ENCODE measurements at places on chromosomes 4 and X. TPM values are rescaled to one million over a fixed set of nuclear protein-coding genes. Genes with fewer than 3 reads are reported as not detected.

The SAGE1 gene
- polyA plus RNA-seq: not detected

The LIMCH1 gene
- polyA plus RNA-seq: 91.1 TPM

The KDR gene
- polyA plus RNA-seq: 62.7 TPM

The WDR19 gene
- 89.4 TPM for polyA plus RNA-seq

The USP26 gene
- not detected for polyA plus RNA-seq

The GIMD1 gene
- polyA plus RNA-seq: not detected

The SYN1 gene
- 5.9 TPM for polyA plus RNA-seq

The TSPAN6 gene
- polyA plus RNA-seq: 174 TPM

The MAGEA10 gene
- polyA plus RNA-seq: not detected

- no peak for DNase-seq
Observed at GRCh38 chrX:78327370-78328086, at the start of gene CYSLTR1. Gene CYSLTR1, minus strand, starts transcription at chrX:78327611. Its CDS starts 53,865 bp downstream, at chrX:78273746.

DNA sequence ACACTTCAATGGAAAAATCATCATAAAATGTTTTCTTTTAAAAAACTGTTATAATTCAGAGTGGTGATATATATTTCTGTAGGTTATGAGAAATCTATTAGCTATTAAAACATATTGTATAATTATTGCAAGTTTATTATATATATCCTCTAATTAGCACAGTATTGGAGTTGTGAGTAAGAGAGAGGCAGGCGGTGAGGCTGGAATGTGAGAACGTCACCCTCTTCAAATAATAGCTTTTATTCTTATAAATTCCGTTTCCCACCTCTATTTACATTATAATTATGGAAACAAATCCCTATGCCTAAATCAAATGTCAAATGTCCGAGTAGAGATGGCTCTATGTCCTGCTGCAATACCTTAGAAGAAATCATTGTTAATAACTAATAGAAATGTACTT, 292.9 kb downstream of the ADGRL3 start:
- no peak for DNase-seq

GRCh38 chrX:54496517-54496852, 451 bp upstream of the FGD1 start:
- no peak for DNase-seq

- DNase-seq: no peak
Observed at GRCh38 chrX:19758539-19758938, 128.9 kb downstream of the SH3KBP1 start.

DNA sequence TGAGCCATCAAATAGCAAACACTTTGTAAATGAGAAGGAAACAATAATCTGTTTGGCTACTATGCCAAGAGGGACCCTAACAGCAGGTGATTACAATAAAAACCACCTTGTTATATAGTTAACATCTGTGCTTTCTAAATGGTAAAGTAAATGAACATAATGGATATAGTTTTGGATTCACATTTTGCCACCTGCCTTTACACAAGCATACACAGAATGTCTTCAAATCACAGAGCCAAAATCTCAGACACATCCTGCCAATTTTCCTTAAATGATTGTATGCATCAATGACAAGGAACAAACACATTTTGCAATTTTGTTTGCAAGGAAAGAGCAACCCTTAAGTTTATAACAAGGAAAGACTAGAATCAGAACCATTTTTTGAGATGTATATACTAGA, 334.2 kb downstream of the FSTL5 start:
- DNase-seq: no peak

DNA sequence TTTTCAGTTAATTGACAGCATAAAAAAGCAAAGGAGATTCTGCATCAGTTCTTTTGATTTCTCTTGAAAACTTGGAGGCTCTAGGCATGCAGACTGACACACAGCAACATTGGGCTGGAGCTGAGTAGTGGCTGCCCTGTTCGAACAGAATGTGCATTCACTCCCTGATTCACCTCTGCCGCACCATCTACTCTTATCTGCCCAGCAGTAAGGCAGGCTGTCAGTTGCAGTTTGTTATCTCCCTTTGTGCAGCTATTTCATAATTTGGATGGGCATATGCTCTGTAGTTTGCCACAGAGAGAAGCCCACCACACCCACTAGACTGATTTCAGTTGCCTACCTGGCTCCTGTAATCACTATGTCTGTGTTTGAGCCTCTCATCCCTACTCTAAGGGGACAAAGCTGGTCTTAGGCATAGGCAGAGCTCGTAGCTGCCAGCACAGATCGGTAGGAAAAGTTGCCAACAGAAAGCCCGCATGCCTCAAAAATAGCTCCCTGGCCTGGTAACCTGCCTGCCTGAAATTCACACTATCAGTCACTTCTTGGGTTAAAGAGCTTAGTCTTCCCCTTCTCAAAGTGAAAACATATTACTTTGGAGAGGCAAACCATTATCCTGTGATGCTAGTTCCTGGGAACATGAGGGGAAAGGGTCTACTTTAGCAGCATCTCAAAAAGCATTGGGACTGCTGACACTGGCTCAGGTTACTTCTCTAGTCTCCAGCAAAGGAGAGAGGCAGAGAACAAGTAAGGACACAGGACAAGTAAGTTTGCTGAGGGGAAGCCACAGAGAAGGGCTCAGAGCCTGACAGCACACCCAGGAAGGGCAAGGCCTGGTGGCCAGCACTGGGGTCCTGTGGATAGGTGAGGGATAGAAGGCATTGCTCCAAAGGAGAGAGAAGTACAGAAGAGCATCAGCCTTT, 75.9 kb upstream of the TMEM164 start:
- DNase-seq: no peak

GRCh38 chr4:84243685-84244084, 255.4 kb downstream of the NKX6-1 start:
- no peak for DNase-seq

DNA sequence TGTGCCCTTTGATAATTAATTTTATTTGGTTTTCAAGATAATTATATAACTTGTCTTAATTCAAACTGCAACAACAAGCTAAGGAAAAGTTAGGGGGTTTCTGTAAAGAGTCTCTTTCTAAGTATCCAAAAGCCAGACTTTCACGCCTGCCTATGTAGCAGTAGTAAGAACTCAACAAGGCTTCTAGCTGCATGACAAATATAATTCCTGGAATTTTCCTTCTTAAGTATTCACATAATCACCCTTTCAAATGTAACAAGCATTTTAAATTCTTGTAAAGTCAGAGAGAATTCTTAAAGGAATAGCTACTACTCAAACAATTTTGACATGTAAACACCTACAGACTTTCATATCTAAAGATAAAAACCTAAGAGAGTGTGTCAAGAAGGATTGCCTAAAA, 189.7 kb upstream of the NDST3 start:
- no peak for DNase-seq

DNA sequence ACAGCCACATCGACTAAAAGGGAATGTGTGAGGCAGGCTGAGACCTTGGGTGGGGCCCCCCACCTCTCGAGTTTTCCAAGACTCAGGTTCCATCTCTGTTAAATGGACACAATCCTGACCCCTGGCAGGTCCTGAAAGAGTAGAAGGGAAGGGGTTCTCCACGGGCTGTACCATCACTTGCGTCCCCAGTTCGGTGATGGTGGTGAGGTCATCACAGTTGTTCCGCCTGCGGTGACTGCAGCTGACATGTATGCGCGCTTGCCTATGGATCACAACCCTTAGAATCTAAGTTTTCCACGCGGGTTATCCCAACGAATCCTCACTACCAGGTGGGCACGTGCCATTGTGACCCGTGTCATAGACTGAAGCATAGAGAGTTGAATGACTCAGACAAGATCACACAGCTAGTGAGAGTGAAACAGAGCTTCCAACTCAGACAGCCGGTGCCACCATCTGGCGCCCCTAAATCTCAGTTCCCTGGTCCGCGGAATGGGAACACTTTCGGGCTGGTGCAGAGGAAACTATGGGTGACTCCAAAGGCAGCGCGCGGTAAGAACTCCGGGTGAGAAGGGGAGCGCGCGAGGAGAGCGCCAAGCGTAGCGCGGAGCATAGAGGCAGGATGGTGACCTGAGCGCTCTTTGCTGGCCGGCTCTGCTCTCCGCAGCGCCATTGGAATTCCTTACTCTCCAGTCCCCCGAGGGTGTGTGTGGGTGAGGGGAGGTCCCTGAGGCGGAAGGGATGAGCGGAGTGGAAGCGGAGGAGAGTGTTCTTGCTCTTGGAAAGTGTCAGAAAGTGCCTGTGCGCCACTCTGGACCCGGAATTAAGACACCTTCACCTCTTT, 10.5 kb downstream of the MSX1 start:
- no peak for DNase-seq

DNA sequence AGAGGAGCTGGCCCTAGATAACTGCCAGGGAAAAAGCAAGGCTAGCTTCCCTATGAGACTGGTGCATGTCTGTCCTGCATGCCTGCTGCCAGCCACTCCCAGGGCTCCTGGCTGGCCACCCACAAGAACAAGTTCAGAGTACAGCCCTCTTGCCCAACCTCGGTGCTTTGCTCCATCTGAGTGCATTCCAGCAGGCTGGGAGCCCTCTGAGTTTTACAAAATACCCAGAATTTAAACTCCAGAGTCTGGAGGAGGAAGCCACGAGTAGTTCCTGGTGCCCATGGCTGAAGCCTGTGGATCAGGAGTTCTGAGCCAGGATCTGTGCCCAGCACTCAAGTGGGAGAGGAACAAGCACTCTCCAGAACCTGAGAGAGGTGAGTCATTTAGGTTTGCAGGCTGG, 111.6 kb downstream of the MAGEE2 start:
- no peak for DNase-seq

DNA sequence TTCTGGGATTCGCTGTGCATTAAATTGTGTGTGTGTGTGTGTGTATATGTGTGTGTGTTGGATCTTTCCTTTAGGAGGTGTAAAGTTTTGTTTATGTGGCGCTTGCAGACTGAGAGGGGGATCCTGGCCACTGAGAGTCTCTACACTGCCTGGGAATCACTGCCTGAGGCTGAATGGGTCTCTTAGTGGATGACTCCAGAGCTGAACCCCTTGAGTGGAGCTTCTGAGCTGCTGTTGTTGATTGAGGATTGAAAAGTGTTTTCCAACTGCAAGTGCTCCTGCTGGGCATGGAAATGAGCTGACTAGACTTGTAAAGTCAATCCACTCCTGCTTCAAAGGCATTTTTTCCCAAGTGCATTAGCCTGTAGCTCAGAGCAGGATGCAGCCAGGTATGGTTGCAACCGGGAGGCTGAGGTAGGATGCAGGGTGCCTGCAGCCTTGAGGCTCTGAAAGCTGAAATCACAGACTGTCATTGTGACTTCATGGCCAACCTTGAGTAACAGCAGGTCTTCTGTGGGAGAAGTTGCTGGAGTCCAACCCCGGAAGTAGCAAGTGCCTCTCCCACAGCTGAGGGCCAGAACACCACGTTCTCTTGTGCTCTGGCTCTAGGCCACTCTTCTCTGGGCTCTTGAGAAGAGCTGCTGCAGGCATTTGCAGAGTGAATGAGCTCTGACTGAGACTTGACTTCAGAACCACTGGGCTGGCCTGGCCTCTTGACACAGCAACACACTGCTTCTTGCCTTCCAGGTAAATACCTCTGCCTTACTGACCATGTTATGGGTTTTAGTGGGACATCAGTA, at the start of gene TBX22:
Gene TBX22 (plus strand): TSS at position 613 of the 800 bp plus-strand sequence. CDS start 7,517 bp downstream, outside the sequence.
- DNase-seq: no peak

- no peak for DNase-seq
Observed at GRCh38 chr4:88742561-88742960, 44.9 kb upstream of the NAP1L5 start.

DNA sequence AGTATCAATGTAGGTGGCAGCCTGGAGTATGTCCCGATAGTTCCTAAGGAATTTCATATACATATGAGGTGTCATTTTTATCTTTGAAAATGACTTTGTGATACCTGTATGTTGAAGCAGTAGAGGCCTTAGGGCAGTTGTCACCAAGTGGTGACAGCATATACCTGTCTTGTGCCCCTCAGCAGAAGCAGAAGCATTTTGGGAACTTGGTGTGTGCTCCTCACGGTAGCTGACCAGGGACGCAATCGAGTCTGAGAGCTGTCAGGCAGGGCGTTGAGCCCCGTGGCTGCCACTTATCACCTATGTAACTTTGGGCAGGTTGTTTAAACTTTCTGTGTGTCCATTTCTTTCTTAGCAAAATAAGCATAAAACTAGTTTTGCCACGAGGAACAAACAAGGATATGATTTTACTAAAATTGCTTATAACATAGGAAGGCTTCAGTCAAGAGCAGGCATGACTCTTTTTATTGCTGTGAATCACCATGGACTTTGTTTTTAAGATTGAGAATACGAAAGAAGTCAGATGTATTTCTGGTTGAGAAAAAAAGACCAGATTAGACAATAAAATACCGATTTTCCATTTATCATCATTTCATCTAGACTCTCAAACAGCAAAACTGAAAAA, 161.5 kb downstream of the CPE start:
- no peak for DNase-seq

- DNase-seq: no peak
Observed at GRCh38 chr4:3871181-3871852, 105.1 kb downstream of the ADRA2C start.

DNA sequence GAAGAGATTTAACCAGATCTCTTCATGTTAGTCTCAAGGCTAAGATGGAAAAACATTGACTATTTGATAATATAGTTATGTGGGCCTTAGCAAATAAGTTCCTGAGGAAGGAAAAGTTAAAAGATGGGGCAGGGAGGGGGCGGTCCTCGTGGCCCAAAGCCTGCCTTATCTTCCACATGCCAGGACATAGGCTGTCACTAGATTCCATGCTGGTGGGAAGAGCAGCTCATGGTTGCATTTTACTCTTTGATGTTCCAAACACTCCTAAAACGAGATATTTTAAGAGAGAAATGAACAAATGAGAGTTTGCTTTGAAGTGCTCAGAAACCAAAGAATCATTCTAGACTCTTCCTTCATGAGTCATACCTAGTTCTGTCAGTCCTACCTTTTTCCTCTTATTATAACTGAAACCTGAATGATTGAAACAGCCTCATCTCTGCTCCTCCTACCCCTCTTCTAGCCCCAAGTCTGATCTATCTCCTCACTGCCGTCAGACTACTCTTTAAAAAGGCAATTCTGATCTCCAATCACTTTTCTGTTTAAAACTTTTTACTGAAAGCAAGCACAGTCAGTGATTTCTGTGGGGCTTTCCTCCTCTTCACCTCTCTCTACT, 25.1 kb downstream of the RAB9B start:
- no peak for DNase-seq

DNA sequence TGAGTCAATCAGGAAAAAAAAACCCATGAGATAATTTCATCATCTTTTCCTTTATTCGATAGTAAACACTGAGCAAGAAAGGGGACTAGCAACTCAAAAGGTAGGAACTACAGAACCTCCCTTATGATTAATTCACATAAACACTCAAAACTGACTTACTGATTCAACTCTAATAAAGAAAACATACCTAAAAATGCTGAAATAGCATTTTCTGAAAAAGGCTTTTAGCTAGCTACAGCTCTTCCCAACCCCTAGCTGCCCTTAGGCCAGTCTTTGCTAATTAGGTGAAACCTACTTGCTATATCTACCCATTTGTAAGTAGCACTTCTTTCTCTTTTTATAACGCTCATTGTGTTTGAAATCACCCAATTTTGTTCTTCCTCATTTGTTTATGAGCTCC, 150.6 kb downstream of the ATRX start:
- DNase-seq: no peak

DNA sequence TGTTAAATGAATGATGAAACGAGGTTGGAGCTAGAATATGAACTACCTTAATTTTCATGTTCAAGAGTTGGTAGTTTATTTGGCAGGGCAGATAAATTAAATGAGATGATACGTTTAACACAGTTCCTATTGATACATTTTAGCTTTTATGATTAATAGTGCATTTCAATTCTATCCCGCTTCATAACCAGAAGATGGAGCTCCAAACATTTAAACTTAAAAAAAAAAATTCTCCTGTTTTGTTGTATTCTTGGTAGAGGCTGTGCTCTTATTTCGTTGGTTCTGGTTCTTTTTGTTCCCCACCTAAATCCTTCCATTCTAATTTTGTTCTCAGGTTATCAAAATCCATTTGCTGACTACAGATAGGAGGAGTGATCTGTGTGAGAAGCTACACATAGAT, 71.8 kb upstream of the PTPN13 start:
- no peak for DNase-seq

All from right renal pelvis (tissue), 4 donors.